Activated CD4-positive, alpha-beta T cell treated with anti-CD3 and anti-CD28 coated beads, Interleukin-2, amount 10 ng/mL, durations not matched to agents 7 days and 5 days (primary cell): ENCODE measurements at places on chromosomes 4 and X. TPM values are rescaled to one million over a fixed set of nuclear protein-coding genes. Genes with fewer than 3 reads are reported as not detected.

DNA sequence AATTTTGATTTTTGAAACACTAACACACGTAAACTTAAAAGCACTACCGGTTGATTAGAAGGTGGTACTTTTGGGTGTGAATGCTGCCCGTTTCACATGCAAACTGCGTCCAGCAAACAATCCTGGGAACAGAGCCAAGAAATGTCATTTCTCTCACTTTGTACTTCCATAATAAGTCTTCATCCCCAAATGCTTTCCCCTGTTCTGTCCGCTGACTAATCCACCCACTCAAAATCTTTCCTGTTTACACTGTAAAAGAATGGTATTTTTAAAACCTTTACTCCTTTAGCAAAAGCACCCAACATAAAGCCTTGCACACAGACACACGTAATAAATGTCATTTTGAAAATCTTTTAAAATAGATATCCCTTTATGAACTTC is 39.1 kb upstream of the PDLIM5 start:
- no peak for DNase-seq

DNA sequence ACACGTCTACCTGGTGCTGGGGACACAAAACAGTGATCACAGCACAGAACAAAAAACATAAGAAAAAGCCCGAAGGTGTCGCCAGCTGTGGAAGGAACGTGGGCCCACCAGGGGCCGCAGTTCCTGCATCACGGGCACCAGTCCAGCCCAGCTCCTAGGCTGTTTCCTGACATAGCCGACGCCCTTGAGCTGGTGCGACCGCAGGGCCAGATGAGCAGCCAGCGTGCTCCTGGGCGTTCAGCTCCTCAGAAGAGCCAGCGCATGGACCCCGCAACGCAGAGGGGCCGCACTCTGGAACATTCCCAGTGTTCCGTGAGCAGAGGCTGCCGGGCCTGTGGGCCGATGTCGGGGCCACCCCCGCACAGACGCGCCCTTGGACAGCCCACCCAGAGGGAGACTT is 44.1 kb downstream of the GAK start:
- no peak for DNase-seq

DNA sequence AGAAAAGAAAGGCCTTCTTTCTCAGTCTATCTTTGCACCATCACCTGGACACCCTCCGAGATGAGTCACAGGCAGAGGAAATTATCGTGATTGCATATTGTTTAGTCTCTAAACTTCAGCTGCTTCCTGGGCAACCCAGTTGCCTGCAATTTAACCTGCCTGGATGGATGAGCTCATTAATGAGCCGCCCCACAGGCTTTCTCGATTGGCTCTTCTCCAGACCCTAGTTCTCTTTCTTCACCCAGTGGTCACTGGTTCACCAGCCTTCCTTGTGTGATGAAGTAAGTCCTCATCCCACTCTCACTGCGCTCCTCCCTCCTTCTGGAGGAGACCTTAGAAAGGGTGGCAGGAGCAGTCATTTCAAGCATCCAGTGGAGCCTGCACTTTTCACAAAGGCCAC is 94.4 kb downstream of the SOWAHB start:
- no peak for DNase-seq

DNA sequence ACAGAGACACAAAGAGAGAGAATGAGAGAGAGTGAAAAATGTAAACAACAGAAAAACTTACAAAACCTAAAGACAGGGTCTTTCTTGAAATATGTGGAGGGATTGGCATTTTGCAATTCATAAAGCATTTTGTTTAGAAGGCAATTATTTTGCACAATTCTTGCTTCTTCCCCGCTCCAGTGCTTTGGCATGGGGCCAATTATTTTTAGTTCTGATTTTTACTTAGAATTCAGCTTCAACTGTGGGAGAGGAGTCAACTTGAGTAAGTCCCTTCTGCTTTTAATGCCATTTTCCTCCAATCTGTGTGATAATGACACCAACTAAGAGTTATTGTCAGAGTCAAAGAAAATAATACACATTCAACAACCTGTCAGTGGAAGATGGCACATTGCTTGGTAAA is 1051.9 kb downstream of the NLGN4X start:
- DNase-seq, result no peak

DNA sequence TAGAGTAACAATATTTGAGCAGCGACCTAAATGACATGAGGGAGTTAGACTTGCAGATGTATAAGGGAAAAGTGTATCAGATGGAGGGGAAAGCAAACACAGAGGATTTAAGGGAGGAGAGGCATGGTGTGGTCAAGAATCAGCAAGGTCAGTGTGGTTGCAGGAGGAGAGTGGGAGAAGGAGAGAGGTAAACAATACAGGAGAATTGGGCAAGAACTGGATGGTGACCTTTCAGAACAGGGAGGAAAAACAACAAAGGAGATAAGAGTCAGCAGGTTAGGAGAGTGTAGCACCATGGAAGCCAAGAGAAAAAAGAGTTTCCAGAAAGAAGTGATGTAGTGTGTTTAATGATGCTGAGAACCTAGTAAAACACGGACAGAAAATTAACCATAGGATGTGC is 178.5 kb downstream of the PAPSS1 start:
- no peak for DNase-seq

Gene LDOC1
- total RNA-seq, result 8.5 TPM

Gene NCAPG
- total RNA-seq, result 93.8 TPM

Gene UTP14A
- total RNA-seq, result 26.4 TPM

Gene AKAP4
- total RNA-seq, result not detected

Gene CABS1
- not detected for total RNA-seq
